ENCODE measurements at places on chromosomes 5 and 9. TPM values are rescaled to one million over a fixed set of nuclear protein-coding genes. Genes with fewer than 3 reads are reported as not detected.

Gene CNTNAP3B
- total RNA-seq: 19.5 TPM

Gene FBP1
- total RNA-seq: 10.2 TPM

Gene EGFL7
- total RNA-seq: 179 TPM

Gene PCDHGA5
- 1.8 TPM for total RNA-seq

All from spleen (tissue), 13 donors.